Stimulated activated naive CD4-positive, alpha-beta T cell treated with Interleukin-2 at 50 U/mL for 16 hours (primary cell): ENCODE measurements at places on chromosomes 13 and 19.

- no peak for DNase-seq
Measured at GRCh38 chr13:37997641-37998040, 128.1 kb upstream of the TRPC4 start.

- peak; percentile 60 for DNase-seq
Measured at GRCh38 chr19:4057931-4058692, 8.6 kb downstream of the ZBTB7A start.

- DNase-seq = no peak
Measured at GRCh38 chr13:27137759-27138158, 33.9 kb downstream of the USP12 start.

DNA sequence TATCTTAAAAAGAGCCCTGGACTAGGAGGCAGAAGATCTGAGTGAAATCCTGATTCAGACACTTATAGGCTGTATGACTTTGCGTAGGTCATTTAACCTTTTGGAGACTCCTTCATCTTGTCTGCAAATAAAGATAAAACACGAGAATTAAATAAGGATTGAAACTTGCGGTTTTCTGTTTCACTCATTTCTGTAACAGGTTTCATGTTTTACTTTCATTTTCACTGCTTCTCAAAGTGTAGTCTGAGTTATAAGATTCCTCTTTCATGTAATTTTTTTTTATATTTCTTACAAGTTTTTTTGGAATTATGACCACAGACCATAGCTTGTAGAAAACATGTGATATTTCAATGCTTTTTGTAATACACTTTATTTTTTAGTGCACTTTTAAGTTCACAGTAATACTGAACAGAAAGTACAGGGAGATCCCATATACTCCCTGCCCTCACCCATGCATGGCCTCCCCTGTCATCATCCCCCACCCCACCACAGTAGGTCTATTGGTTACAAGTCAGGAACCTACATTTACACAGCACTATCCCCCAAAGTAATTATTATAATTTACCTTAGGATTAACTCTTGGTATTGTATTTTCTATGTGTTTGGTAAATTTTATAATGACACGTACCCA, 174.6 kb downstream of the ITGBL1 start:
- peak; percentile 29 for DNase-seq
